Activated naive CD8-positive, alpha-beta T cell treated with anti-CD3 and anti-CD28 coated beads for 36 hours (primary cell): ENCODE measurements at places on chromosomes 2 and 18. TPM values are rescaled to one million over a fixed set of nuclear protein-coding genes. Genes with fewer than 3 reads are reported as not detected.

The MEP1B gene
- 0.08 TPM for total RNA-seq

DNA sequence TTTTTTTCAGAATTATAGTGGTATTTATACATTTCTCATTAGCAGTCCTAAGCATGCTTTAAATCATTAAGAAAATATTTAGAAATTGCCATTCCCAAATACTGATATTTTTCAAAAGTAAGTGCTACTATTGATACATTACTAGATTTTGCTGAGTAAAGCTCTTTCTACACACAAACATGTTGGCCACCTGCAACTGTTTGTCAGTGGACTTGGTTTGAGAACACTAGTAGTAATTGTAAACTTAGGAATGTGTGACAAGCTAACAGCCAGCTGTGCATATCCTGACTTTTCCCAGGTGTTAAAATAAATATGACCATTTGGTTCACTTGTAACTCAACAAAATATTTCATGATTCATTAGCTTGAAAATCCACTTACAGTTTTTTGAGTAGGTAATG is 103.1 kb downstream of the MSTN start:
- DNase-seq: no peak

DNA sequence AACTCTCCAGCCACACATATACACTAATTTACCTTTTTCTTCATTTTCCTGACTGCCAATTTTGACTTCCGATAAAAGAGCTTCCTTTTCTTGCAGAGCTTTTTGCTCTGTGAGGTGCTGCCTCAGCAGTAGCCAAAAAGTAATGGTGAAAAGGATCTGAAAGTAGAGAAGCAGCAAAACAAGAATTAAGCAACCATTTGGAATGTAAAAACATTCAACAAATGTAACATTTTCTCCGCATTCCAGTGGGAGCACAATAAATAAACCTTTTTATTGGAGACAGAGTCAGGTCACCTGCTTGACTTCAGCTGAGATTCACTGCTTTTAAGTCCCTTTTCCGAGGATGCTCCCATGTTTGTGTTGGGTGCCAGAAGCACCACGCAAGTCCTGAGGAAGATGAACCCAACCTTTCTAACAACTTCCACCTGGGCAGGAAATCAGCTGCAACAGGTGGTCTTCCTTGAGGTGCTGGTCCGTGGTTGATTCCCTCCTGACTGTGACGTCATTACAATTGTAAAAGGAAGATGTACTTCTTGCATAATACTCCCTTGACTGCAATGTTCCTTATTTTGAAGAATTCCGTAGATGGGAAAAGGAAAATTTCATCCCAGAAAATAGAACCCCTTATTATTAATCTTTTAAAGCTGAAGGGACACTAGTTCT is 265.5 kb downstream of the NAPG start:
- no peak for DNase-seq

- no peak for DNase-seq
Measured at GRCh38 chr2:56801214-56801613, 617.4 kb downstream of the CCDC85A start.

GRCh38 chr2:84481702-84482101 is 22.6 kb upstream of the SUCLG1 start:
- DNase-seq: peak; percentile 11

The RNF152 gene
- 0.42 TPM for total RNA-seq

- DNase-seq: no peak
Measured at GRCh38 chr2:173130496-173131465, 55.1 kb downstream of the MAP3K20 start.

GRCh38 chr2:181742922-181743722 is 62.8 kb upstream of the NEUROD1 start:
- peak; percentile 2 for DNase-seq

The LBX2 gene
- total RNA-seq: not detected

The HOXD12 gene
- not detected for total RNA-seq

GRCh38 chr2:52844701-52845423 is 922.7 kb upstream of the CHAC2 start:
- DNase-seq: no peak

The ADGRF3 gene
- 5.2 TPM for total RNA-seq

The SOWAHC gene
- 0.31 TPM for total RNA-seq

The WNT6 gene
- 0.21 TPM for total RNA-seq

- no peak for DNase-seq
Measured at GRCh38 chr18:79545736-79546171, 133.8 kb upstream of the CTDP1 start.

GRCh38 chr18:62944454-62944853 is 229.1 kb downstream of the PHLPP1 start:
- DNase-seq: no peak

DNA sequence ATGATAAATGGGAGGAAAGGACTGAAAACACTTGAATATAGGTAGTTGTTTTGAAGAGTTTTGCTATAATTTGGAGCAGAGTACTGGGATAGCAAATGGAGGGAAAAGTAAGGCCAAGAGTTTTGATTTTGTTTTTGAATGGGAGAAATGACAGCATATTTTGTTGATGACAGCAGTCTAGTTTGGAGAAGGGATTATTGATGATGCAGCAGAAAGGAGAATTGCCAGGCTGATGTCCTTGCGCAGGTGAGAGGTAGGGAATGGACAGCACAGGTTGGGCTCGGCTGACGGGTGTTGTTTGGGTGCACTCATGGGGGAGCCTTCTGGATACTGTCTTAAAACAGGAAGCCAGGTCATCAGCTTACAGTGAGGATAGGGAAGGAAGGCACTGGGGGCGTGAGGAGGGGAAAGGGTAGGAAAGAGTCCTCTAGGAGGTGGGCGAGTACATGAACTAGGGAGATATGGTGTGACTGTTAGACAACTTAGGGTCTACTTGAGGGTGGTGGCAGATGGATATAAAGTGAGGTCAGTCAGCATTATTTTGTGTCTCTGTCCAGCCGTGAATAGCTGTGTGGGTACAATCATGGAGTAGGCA is 10.4 kb downstream of the NCAPH start:
- DNase-seq: no peak

- DNase-seq: peak; percentile 68
Measured at GRCh38 chr18:48928787-48929186, 22.0 kb downstream of the SMAD7 start.

GRCh38 chr2:102423368-102423767 is 408 bp downstream of the IL18RAP start:
- DNase-seq: no peak

- DNase-seq: no peak
Measured at GRCh38 chr2:43349904-43350303, 123.5 kb upstream of the ZFP36L2 start.

GRCh38 chr2:23149777-23150176 is 235.2 kb upstream of the KLHL29 start:
- no peak for DNase-seq
